ENCODE measurements at places on chromosomes 3 and 15. TPM values are rescaled to one million over a fixed set of nuclear protein-coding genes. Genes with fewer than 3 reads are reported as not detected.

DNA sequence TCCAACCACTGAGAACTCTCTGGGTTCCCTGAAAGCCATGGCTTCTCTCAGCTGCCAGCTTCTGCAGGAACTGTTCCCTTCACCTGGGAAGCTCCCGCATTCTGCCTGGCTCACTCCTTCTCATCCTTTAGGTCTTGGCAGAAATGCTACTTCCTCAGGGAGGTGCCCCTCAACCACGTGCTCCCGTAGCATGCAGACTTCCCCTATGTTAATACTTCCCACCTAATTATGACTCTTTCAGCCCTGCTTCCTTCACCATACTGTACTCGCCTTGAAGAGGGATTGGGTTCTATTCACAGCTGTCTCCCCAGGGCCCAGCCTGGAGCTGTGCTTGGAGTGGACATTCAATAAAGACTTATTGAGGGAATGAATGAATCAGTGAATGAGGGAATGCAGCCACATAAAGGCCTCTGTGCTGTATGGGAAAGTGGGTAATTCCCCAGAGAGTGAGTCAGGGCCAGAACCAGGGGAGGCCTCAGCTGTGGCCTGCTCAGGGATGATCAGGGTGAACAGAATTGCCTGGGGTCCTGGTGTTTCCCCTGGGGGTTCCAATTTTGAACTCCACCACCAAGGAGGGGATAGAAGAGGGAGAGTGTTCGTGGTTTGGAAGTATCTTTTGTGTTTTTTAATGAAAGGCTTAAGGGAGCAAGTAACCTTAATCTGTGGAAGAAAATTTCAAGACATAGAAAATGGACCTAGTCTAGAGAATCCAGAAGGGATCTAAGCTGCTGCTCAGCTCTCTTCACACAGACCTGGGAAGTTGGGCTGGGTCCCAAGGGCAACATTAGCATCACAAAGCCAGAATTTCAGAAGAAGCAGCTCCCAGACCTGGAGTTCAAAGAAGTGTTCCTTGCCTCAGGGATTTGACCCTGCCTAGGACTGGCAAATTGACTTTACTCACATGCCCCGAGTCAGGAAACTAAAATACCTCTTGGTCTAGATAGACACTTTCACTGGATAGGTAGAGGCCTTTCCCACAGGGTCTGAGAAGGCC, 14.6 kb upstream of the FAM107A start:
- no peak for DNase-seq

Gene SERPINI2
- polyA plus RNA-seq = not detected

DNA sequence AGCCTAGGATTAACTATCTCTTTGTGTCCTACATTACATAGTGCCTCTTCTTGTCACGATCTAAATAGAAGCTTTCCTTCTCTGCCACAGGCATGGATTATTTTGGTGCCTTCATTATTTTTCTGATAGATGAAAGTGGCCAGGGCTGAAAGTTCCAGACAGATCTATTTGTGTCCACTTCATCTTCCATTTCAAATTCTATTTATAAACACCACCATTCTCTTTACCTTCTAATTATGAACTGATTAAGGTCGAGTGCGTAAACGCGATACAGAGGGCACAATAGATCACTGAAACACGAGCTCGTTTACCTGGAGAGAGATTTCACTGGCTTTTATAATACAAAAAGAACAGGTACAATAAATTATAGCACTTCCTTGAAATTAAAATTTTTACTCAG, 105.0 kb downstream of the EDEM1 start:
- DNase-seq = no peak

DNA sequence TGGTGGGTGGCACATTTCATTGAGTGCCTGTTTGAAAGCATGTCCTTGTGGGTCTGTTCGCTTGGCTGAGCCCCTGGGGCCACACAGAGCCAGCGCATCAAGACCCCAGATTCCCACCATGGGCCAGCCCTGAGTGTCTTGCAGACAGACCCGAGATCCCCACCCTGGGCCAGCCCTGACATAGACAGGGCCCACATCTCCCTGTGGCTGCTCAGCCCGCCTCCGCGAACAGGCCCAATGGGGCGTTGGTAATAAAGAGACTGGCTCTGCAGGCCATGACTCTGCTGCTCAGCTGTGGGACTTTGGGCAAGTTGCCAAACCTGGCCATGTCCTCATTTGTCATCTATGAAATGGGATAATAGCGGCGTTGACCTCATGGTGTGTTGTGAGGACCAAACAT, 22.6 kb downstream of the FAH start:
- DNase-seq = no peak

Gene CAMK1
- polyA plus RNA-seq = 106 TPM

Gene CLDN11
- not detected for polyA plus RNA-seq

- DNase-seq = no peak
Measured at GRCh38 chr3:128500556-128500955, 7.6 kb upstream of the GATA2 start.

DNA sequence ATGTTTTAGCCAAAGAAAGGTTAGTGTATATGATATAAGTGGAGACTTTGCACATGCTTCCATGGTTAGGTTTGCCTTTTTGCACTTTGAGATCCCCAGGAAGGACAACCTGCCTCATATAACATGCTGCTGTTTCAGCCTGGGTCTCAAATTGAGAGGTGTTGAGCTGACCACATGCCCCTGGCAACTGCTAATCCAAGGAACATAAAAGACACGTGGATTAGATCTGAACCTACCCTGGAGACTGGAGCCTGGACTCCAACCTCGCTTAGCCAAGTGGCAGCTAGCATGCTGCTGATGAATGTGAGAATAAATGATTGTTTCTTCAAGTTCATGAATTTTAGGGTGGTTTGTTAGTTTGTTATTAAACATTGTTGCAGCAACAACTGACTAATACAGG, 301.8 kb upstream of the TBC1D5 start:
- DNase-seq = no peak

DNA sequence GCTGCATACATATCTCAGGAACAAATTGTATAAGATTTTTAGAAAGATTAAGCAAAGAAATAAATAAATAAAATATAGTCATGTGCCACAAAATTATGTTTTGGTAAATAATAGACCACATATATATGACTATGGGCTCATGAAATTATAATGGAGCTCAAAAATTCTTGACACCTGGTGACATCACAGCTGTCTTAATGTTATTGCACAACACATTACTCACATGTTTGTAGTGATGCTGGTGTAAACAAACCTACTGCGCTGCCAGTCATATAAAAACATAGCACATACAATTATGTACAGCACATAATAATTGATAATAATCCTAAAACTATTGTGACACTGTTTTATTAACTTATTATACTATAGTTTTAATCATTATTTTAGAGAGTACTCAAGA, 1159.1 kb downstream of the SI start:
- DNase-seq = no peak

Gene COLQ
- polyA plus RNA-seq = 0.23 TPM

DNA sequence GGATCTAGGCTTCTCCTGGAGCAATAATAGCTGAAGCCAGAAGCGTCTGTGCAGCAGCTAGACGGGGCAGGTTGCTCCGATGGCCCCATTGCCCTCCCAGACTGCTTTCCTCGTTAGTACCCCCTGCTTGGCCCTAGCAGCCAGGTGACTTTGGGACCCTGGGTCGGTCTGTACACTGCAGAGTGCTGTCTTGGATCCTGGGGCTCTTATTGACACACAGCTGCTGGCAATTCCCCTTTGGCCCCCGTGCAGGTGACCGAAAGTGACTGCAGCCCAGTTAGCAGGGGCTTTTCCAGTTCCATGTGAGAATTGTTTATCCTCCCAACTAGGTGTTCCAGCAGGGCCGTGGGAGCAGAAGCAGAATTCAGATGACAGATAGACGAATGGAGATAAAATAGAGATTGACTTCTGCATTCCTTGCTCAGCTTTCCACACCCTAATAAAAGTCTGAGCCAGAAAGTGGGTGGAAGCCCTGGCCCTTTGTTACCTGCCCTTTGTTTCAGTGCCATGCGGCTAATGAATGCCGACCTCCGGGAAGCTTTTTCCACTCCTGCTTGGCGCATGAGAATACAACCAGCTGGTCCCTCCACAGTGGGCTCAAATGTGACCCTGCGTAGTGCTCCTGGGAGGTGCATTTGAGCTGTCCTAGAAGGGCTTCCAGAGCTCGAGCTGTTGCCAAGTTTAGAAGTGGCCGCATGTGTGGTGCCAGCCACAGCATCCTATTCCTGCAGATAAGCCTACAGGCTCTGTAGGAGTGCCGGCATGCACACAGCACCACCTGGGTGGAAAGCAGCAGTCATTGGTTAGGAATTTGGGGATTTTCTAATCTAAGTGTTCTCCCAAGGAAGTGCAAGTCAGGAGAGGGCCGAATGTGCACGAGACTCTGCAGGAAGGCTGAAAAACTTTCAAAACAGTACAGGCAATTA, 94.4 kb downstream of the SLCO3A1 start:
- no peak for DNase-seq

GRCh38 chr15:65083262-65083701, 6.7 kb downstream of the KBTBD13 start:
- DNase-seq = no peak

Gene THBS1
- polyA plus RNA-seq = 0.52 TPM

DNA sequence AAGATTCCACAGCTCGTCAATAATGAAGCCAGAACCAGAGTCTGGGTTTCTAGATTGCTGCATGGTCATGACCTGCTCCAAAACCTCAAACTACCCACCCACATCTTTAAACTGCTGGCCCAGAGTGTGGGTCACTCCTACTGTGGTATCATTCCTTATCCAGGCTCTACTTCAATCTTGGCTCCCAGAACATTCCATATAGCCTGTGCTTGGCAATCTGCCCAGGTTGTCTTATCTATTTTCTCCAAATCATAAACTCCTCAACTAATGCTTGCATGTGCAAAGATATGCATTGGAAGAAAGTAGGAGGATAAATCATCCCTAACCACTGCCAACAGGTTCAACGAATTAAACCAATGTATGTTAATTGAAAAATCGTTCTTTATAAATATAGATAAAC, 169.7 kb downstream of the ANXA2 start:
- no peak for DNase-seq

GRCh38 chr15:45265506-45265905, 13.5 kb downstream of the SLC28A2 start:
- no peak for DNase-seq

Gene RETNLB
- polyA plus RNA-seq = not detected

Gene AP4E1
- 4.1 TPM for polyA plus RNA-seq

GRCh38 chr3:10804183-10804648, 11.8 kb upstream of the SLC6A11 start:
- no peak for DNase-seq

GRCh38 chr3:95265129-95265528, 1202.3 kb downstream of the NSUN3 start:
- no peak for DNase-seq

DNA sequence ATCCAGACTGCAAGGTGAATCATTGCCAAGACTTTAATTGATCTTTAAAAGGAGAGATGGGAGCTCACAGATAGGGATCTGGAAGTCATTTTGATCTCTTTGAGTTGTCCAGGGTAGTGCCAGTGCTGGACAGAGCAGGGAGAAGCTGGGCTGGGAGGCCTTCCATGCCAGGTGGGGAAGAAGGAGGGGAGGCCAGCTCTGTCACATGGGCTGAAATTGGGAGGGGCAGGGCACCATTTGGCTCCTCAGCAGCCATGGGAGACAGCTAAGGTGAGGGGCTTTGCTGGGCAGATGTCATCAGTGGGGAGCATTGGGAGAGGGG, 23.4 kb downstream of the SMAD6 start:
- DNase-seq = no peak

DNA sequence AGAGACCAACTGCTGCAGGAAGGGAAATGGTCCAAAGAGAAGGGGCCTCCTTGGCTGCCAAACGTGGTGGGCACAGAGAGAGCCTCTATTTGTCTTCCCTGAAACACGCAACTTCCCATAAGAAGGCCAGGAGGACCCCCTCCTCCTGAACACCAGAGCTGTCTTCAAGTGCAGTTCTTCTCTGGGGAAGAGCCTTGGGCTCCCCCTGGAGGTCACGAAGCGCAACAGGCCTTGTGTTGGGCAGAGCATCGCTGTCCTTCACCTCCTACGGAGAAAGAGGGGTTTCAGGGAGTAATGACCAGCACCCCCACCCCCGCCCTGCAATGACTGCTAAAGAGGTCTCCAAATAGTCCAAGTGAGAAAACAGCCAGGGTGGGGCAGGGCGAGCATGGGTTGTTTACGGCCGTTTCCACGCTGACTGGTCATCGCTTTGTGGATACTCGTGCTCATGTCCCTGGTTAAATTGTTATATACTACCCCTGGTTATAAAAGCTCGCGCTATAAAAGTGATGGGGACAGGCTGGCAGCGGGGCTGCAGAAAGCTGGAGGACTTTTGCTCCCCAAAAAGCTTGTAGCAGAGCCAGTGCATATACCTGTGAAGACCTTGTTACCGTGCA, 397.5 kb upstream of the ATP10A start:
- no peak for DNase-seq

GRCh38 chr3:177426106-177426877, 229.0 kb upstream of the TBL1XR1 start:
- DNase-seq = no peak

DNA sequence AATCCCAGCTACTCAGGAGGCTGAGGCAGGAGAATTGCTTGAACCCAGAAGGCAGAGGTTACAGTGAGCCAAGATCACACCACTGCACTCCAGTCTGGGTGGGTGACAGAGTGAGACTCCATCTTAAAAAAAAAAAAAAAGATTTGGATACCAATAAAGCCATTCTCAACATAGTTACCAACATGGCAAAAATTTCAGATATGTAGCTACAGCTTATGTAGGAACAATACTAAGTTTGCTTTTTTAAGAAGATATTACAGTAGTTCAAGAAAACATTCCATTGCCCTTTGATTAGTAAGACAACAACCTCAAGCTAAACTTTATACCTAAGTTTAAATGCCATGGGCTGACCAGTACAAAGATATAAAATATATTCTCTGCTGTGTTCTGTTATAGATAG, 34.4 kb downstream of the ZNF106 start:
- DNase-seq = no peak

Gene NKIRAS1
- 1.9 TPM for polyA plus RNA-seq

GRCh38 chr3:179768080-179768479, 115.2 kb downstream of the USP13 start:
- DNase-seq = no peak

GRCh38 chr3:14812196-14812790, 6.5 kb upstream of the FGD5 start:
- DNase-seq = no peak
